Hematopoietic multipotent progenitor cell (in vitro differentiated cells): ENCODE measurements at places on chromosomes 4 and X.

GRCh38 chr4:10161146-10161545, 44.5 kb upstream of the WDR1 start:
- DNase-seq, result no peak

DNA sequence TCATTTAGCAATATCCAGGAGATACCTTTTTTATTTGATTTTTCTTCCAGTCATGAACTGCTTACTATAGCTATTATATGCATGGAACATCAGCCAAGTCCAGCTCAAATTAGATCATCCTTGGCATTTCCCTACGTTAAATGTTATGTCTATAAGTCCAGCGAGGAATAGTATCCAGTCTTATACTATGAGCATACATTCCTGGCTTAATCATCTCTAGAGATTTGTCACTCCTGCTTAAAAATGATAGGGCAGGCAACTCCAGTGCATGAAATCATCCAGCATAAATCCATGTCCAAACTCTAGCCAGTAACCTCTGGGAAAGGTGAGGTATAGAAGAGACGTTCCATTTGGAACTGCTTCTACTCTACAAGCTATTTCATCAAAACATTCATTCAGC, 126.7 kb upstream of the VCX2 start:
- DNase-seq, result no peak

- DNase-seq, result no peak
Measured at GRCh38 chr4:182859730-182860129, 57.5 kb downstream of the DCTD start.

- no peak for DNase-seq
Measured at GRCh38 chrX:724256-724655, 93.7 kb downstream of the SHOX start.
